ENCODE measurements at places on chromosomes 4 and X. TPM values are rescaled to one million over a fixed set of nuclear protein-coding genes. Genes with fewer than 3 reads are reported as not detected.

The TSPAN7 gene
- 33.1 TPM for polyA plus RNA-seq

The STAP1 gene
- polyA plus RNA-seq: 0.40 TPM

The USP17L19 gene
- polyA plus RNA-seq: not detected

The PLS3 gene
- 111 TPM for polyA plus RNA-seq

Measured in ovary (tissue), 10 donors.